ENCODE measurements at places on chromosomes 1 and 21. TPM values are rescaled to one million over a fixed set of nuclear protein-coding genes. Genes with fewer than 3 reads are reported as not detected.

DNA sequence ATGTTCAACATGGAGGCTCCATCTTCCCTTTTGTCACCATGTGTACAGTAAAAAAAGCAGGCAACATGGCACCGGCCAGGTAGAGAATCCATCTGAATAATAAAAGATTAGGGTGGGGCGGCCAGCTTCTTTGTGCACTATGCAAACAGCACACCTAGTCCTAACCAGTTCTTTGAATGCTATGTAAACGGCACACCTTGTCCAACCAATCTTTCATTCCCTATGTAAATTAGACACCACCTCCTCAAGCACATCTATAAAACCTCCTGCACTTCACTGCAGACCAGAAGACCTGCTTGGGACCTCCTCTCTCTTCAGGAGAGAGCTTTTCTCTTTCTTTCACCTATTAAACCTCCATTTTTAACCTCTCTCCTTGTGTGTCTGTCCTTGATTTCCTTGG is 28.2 kb downstream of the TFB2M start:
- no peak for DNase-seq

GRCh38 chr1:6970221-6970620 is 185.0 kb downstream of the CAMTA1 start:
- DNase-seq, result no peak

- no peak for DNase-seq
These were observed 26.9 kb upstream of the EXOSC10 start for GRCh38 chr1:11126569-11126968.

- DNase-seq, result no peak
These were observed at the start of gene PCSK9 for GRCh38 chr1:55039342-55040082. Gene PCSK9, plus strand, starts transcription at chr1:55039548. Its CDS starts 290 bp downstream, at chr1:55039838.

Gene PCP4L1
- not detected for polyA plus RNA-seq

DNA sequence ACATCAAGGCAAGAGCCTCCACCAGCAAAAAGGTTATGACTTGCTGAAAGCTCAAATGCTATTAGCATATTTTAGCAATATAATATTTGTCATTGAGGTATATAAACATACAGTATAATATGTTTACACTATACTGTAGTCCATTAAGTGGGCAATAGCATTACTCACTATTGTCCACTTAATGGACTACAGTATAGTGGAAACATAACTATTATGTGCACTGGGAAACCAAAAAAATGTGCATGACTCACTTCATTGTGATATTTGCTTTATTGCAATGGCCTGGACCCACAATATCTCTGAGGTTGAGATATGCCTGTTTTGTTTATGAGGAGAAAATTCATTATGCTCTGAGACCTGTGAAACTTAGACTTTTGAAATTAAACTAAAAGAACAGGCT is 300.0 kb downstream of the BARHL2 start:
- no peak for DNase-seq

- no peak for DNase-seq
These were observed 162.6 kb downstream of the RHOU start for GRCh38 chr1:228897901-228898300.

Gene ANGPTL3
- polyA plus RNA-seq, result not detected

Gene C1orf53
- 6.5 TPM for polyA plus RNA-seq

Gene REN
- 0.11 TPM for polyA plus RNA-seq

Gene CGN
- polyA plus RNA-seq, result 0.37 TPM

- no peak for DNase-seq
These were observed 40.8 kb upstream of the NEXN start for GRCh38 chr1:77847621-77848080.

GRCh38 chr1:230487773-230488428 is 61.8 kb upstream of the PGBD5 start:
- DNase-seq, result no peak

Gene SLX9
- polyA plus RNA-seq, result 27.7 TPM

Gene HAPLN2
- polyA plus RNA-seq, result not detected

Gene NTMT2
- not detected for polyA plus RNA-seq

Gene TNFRSF8
- polyA plus RNA-seq, result 0.35 TPM

Gene LIN9
- 2.5 TPM for polyA plus RNA-seq

Gene IFI16
- polyA plus RNA-seq, result 52.8 TPM

DNA sequence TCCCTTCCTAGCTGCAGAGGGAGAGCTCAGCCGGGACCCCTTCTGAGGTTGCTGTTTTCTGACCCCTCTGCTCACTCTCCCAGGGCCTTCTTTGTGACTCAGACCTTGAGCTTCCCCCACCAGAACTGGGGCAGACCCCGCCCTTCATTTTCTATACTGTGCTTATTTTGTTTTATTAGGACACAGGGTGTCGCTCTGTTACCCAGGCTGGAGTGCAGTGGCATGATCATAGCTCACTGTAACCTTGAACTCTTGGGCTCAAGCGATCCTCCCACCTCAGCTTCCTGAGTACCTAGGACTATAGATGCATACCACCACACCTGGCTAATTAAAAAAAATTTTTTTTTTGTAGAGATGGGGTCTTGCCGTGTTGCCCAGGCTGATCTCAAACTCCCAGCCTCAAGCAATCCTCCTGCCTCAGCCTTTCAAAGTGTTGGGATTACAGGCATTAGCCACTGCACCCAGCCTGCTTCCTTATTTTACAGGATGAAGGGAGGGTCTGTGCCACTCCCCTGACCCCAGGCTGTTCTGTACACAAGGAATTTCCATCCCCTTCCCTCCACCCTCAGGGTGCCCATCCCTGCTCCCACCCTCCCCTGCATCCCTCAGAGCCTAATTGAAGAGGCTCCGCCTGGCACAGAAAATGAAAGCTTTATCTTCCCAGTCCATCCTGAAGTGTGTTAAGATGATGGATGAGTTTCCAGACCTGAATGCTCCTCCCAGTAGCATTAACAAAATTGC is 195.2 kb upstream of the POU3F1 start:
- DNase-seq, result no peak

Gene GREM2
- not detected for polyA plus RNA-seq

Gene PADI1
- 0.03 TPM for polyA plus RNA-seq

DNA sequence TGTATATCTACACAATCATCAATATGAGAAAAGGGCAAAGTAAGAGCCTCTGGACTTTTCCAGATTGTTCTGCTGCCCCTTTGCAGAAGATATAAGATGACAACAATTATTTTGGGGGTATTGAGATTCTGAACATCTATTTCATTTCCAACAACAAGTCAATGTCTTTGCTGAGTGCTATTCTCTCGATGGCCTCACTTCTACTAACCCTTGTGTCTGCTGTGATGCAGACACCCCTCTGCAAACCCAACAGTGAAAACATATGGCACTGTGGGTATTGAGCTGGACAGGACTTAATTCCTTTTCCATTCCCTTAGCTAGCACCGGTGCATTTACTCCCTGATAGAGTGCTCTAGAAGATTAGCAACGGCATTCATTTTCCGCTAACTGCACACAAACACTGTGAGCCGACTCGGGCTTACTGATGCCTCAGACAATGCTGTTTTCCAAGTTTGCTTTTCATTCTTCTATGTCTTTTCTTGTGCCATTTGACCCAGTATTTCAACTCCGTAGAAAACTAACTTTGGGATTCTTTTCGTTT is 33.4 kb upstream of the SMYD2 start:
- no peak for DNase-seq

DNA sequence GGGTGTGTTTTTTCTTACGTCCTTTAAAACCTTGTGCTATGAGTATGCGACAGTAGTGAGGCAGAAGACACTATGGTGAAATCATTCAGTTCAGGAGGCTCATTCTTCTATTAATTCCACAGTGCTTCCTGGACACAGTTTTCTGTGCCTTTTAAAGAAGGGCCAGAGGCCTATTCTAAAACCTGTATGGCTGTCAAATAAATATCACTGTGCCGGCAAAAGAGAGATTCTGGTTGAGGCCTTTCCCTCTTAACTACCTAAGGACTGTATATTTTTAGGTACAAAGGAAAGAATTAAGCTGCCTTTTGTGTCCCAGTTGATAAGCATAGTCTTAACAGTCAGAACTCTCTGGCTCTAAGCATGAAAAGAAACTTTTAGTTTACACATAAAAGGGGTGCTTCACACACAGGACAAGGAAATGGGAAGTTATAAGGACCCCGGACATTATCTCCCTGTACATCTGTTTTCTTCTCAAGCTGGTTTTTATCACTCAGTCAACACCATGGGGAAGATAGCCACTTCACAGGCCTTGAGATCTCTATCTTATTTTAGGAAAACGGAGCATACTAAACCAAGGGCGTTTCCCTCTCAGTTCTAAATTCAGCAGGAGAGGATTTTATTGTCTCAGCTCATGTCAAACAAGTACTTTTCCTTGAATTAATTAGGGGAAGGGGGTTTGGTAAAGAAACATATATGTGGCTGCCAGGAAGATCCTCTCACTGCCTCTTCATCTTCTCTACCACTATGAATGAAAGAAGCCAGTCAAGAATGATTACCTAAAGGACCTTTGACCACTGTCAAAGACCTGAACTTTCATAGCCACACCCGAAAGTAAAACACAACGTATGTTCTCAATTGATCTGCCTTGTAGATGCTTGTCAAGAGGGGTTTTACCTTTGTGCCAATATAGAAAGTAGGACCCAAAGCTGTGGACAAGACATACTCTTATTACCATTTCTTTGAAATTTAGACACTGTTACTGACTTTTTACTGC is 71.4 kb upstream of the HSPA13 start:
- no peak for DNase-seq

Gene HTR1D
- 1.9 TPM for polyA plus RNA-seq

DNA sequence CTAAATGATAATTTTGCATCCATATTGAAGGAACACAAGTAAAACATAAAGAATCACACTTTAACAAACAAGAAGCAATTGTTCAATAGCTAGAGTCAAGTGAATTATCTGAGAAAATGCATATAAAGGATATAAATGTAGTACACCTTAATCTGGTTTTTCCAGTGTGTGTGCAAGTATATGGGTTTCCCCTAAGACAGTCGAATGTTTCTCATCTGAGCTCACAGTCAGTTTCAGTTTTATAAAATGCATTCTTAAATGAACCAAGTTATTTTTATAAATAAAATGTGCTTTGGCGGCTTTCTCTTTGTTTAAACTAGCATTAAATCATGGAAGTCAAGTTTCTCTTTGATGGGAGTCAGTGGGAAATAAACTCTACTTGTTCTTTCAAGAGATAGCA is 125.9 kb downstream of the PTPRC start:
- DNase-seq, result no peak
